SHP77 treated with DMSO at 0.1 percent for 48 hours (cell line): ENCODE measurements at places on chromosomes 12 and 14.

- DNase-seq, result no peak
Measured at GRCh38 chr12:49537231-49537751, 1.5 kb upstream of the KCNH3 start.

DNA sequence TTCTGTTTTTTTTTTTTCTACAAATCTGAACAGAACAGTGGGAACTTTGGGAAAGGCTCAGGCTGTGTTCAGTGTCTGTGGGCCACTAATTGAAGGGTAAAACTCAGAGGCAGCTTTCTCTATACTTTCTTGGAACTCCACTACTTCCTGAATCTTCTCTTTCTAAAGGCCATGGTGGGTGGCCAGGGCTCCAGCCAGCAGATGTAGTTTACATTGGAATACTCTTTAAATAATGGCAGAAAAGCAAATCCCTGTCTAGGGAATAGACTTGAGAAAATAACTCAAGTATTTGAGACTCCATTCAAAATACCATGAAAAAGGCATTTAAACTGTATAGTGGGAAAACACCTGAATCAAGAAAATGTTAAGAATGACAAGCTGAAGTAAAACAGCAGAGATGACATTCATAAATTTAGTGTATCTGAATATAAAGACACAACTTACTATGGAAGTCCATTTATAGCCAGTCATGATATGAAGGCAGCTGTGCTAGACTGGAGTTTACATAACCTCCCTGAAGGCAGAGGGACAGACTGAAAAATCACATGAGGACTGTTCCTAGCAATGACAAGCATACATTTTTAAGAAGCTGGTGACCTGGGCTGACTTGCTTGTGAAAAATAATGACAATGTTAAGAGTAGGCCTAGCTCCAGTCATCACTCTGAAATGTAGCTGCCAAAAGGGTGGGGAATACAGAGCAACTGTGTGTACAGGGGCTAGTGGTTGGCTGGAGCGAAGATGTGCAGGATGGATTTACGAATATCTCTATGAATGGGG lies 168.6 kb downstream of the STXBP6 start:
- no peak for DNase-seq

GRCh38 chr12:115305867-115306266 lies 621.9 kb upstream of the TBX3 start:
- no peak for DNase-seq

DNA sequence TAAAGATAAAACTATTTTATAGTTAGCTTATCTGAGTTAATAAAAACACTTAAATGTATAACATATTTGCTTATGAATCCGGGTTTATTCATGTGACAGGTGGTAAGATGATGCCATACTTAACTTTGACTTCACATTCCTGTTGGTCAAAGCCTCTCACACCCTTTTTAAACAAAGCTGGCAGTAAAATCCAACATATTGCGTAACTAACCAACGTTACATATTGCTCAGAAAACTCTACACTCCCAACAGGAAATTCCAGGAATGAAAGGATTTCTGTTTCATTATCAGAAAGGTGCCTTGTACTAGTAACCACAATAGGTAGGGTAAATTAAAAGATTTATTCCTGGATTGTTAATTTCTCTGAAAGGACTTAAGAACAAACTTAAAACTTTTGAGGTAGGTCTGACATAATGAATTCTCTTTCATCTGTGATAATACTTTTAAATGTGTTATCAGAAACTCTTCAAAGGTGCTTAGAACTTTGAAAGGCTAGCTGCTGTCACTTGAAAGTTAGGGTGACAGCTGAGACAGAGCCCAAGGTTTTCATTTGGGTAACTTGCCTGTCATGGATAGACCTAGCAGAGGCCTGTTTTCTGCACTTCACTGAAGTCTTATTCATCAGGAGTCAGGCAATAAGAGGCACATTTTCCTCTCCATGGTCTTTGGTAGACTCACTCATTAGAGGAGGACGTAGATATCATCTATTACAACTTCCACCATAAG lies 23.8 kb upstream of the CATSPERB start:
- no peak for DNase-seq

GRCh38 chr12:89857652-89858274 lies 149.1 kb upstream of the ATP2B1 start:
- no peak for DNase-seq

DNA sequence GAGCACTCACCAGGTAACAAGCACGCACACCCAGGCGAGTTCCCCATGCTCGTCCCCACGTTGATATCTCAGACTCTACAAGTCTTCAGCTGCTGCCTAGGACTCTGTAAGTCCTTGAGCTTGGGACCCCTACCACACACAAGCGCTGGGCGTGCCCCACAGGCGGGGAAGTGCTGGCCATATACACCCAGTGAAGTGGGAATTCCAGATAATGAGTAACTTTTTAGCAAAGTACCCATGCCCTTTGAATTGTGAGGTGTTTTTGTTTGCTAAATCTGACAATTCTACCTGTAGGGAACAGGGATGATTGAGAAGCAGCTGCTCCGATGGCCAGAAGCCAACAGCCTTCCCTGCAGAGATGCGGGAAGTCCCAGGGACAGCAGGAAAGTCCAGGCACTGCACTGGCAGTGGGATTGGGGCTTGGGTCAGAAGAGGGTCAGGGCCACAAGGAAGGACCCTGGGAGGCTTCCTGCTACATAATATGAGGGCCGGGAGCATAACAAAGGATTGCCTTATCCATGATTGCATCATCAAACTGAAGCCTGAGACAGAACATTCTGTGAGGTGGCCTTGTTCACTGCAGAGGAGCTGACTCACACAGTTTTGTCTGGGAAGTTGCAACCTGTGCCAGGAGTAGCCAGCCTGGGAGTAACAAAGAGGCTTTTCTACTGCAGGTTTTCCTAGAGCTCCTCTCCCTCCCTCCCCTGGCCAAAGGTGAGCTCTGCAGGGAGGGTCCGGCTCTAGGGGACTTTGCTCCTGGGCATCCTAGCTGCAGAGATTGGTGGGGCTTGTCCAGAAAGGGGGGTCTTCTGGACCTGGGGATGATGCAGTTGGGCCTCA lies 13.2 kb upstream of the SERPINA3 start:
- no peak for DNase-seq

- no peak for DNase-seq
Measured at GRCh38 chr12:49092086-49092815, 2.4 kb downstream of the DHH start.

DNA sequence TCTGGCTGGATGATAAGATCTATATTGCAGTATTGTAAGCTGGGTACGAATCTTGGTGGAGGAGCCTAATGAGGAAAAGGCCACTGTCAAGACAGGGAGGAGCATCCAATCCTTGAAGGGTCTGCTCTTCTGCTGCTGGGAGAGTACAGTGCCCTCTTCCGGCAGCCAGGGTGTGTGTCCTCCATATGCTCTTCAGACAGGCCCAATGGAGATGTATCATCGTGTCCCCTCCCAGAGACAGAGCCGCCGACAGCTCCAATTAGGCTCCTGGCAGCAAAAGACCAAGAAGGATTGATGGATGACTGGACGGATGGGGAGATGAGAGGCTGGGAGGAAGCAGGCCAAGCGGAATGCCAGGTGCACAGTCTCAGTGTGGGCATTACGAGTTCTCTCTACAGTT lies 51.6 kb upstream of the PIWIL1 start:
- DNase-seq, result peak; percentile 38

DNA sequence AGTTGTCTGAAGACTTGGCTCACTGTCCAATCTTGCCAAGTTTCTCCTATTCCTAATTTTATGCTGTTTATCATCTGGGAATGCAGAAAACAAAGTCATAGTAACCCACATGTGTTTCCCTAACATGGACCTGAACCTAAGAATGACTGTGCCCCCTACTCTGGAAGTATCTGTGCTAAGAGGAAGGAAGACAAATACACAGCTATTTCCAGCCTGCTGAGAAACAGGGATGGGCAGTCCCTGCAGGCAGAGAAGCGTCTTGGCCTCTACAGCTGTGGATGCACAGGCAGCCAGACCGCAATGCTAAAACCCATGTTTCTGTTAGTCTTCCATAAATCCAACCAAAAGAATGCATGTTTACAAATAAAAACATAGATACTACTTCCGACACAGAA lies 56.2 kb downstream of the DUSP16 start:
- DNase-seq, result no peak
